SK-N-SH (cell line): ENCODE measurements at places on chromosomes 7 and 10. TPM values are rescaled to one million over a fixed set of nuclear protein-coding genes. Genes with fewer than 3 reads are reported as not detected.
A peak's percentile ranks its signal among the peaks of the same experiment; 100 is the strongest.

DNA sequence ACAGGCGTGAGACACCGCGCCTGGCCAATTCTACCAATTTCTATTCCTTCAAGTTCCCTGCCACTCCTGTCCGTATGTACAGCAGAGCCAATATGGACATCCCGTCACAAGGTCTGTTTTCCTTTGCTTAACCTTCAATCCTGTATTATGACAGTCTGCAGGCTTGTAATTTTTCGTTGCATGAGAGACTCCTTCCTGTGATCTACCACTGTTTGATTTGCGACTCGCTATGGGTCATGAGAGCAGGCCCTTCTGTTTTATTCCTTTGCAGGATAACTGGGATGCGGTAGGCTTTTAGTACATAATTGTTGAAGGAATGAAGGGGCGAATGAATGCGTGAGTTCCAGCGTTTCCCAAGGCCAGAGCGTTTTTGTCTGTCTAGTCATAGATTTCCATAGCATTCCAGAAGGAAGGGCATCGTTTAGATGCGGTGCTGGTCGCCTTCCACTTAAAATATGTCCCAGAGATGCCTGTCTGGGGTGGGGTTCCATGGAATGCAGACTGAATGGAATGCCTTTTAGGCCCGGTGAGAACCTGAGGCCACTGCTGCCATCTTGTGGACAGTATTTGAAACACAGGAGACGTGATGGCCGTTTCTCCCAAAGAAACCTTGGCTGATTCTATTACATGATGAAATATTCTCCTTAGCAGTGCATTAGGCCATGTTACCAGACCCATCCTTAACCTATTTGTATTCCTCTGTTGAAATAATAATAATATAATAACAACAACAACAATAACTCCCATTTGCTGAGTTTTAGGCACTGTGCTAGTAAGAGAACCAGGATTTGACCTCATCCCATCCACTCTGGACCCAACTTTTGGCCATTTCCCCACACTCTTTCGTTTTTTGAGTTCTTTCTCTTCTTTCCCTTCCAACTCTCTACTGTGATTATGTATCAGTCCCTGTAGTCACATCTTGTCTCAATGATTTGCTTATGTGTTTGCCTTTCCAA lies 193.2 kb downstream of the MYOF start:
- DNase-seq: peak; percentile 77

- no peak for DNase-seq
These were observed 131.7 kb upstream of the EEPD1 start for GRCh38 chr7:36021367-36021766.

DNA sequence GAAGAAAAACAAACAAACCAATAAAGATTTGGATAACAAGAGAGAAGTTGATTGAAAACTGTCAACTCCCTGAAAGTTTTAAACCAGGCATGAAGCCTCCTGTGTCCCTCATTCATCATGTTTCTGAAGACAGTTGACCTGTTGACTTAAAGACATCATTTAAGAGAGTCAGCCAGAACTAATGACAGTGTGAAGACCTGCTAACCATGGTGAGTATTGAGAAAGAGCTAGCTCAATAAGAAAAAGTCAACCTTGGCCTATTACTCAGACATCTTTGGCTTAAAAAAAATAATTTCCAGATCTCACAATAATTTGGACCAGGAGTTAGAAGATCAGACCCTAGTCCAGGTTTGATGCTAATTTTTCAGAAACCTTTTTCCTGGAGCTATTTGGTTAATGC lies 45.3 kb upstream of the ANKRD1 start:
- no peak for DNase-seq

DNA sequence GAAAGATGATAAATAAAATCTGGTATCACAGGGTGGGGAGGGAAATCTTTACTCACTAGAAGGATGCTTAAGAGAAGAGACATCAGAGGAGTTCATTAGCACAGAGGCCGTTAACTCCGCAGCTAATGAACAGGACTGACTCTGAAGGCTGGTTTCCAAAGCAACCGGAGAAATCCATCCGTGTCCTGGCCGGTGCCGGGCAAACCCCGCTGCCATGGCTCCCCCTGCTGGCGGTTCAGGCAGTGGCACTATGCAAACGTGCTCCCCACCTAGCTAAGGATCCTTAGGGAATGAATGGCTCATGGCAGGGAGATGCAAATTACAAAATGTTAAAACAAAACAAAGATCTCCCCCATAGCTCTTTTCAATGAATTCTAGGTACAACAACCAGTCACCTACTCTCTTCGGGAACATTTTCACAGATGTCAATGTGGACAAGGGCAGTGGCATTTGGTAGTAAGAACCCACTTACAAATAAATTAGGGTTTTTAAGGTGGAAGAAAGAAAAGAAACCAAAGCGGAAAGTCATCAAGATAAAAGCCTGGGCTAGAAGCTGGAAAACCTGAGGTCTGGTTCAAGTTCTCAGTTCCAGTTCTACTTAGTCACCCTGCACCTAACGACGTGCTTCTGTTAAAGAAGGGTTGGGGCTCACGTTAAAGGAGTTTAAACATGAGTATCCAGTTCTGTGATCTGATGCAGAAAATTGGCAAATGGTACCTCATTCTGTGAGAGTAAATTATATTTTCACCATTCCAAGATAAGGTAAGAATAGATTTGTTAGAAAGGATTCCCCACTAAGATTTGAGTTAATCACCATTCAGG lies 138.2 kb downstream of the SVIL start:
- DNase-seq: peak; percentile 84

DNA sequence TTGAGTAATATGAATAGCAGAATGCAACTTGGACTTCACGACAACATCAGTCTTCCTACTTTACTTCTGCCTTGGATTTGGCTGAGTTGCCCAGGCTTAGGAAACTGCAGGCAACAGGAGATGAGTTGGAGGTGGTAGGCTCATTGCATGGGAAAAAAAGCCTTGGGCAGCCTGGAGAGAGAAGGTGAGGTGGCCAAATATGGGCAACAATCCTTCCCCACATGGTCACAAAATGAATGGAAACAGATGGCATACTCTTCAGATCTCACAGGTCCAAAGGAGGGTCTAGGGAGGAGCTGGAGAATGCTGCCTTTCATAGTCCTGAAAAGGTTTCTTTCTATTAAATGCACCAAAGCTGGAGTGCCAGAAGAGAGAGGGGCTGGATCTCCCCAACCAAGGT lies 128.6 kb upstream of the AOAH start:
- no peak for DNase-seq

GRCh38 chr10:36612436-36612835 lies 513.0 kb upstream of the ANKRD30A start:
- no peak for DNase-seq

- no peak for DNase-seq
These were observed 497.3 kb upstream of the GALNT17 start for GRCh38 chr7:70634610-70635068.

ADIRF gene
- polyA plus RNA-seq: not detected in 2 replicates

GIMAP5 gene
- polyA plus RNA-seq: not detected in 2 replicates

DNAJC9 gene
- polyA plus RNA-seq: 23.9 and 27.3 TPM in 2 replicates
